ENCODE measurements at places on chromosomes 4 and X. TPM values are rescaled to one million over a fixed set of nuclear protein-coding genes. Genes with fewer than 3 reads are reported as not detected.

DNA sequence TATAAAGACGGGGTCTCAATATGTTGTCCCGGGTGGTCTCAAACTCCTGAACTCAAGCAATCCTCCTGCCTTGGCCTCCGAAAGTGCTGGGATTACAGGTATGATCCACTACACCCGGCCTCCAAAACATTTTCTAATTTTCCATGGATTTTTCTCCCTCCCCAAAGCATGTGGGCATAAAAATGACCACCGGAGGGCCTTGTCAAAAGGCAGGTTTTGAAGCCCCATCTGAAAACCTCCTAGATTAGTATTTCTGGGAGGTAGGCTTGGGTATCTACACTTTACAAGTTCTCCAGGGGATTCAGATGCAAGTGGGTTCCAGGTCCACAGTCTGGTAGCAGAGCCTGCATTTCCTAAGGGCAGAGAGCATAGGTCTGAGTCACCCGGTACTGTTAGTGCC is 1.4 kb upstream of the GPR173 start:
- H3K36me3 ChIP-seq = no peaks in the 10 kb centered on the region
- H3K4me3 ChIP-seq = no peak overlapping the region
- DNase-seq = no peak
- peaks cover 11% of the 10 kb centered on the region for H3K4me1 ChIP-seq
- no peak overlapping the region for H3K27ac ChIP-seq

DNA sequence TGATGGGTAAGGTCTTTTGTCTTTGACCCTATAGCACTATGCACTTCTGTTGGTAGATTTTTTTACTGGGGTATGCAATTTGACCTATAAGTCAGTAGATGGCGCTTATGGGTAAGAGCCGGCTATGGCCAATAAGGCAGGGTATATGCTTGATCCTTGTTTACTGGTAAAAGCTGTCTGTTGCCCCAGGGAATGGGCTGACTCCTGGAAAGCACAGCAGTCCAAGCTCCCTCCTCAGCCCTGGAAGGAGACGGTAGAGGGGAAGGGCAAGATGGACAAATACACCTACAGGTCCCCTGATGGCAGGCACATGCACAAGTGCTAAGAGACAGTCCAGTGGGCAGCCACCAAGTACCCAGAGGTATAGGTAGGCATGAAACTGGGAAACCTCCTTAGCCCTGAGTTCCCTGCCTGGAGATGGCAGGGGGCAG is 63.7 kb downstream of the ADAMTS3 start:
- H3K36me3 ChIP-seq = no peaks in the 10 kb centered on the region
- H3K27me3 ChIP-seq = no peaks in the 10 kb centered on the region
- DNase-seq = no peak
- no peaks in the 10 kb centered on the region for H3K4me1 ChIP-seq
- no peak overlapping the region for H3K4me3 ChIP-seq

DNA sequence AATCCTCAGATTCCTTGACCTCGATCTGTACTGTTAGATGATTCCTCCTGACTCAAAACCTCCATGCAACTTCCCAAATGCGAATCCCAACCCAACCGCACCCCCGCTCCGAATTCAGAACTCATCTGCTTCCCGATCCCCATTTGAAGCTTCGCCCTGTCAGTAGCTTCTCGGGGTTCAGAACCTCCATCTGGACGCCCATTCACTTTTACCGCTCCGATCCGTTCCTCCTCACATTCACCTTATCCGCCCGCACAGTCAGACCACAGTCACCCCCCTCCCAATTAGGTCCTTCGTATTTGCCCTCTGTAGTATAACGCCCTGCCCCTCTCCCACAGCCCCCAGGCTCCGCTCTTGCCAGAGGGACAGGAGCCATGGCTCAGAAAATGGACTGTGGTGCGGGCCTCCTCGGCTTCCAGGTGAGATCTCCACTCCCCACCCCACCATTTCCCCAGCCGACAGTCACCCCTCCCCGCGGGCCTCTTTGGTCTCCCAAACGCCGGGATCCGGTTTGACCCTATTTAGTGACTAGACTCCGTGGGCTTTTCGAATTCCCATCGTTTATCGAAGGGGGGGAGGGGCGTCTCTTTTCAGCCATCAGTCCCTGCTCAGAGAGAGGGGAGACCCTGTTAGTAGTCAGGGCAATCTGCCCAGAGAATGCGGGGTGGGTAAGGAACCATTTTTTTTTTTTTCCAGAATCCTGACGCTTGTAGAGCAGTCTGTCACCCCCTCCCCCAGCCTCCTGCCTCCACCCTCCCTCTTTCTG is 691 bp downstream of the MAGED1 start:
- peak overlapping the region; percentile 59 for H3K4me3 ChIP-seq
- peak overlapping the region; percentile 85 for H3K27ac ChIP-seq
- no peak for DNase-seq
- no peaks in the 10 kb centered on the region for H3K27me3 ChIP-seq
- peaks cover 14% of the 10 kb centered on the region for H3K36me3 ChIP-seq

DNA sequence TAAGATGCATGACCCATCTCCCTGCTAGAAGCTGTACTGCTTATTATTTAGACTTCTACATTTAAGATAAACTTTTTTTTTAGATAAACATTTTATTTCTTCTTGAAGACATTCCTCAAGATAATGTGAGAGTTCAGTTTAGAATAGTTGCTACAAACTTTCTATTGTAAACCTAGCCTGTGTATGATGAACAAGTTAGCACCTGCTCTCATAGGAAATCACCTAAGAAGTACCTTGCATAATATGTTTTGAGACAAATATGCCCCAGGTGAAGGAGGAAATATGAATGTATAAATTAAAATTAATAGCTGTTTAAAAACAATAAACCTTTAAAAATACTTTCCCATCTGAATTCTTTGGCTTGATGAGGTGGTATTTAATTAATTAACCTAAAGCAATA is 35.6 kb downstream of the RASGEF1B start:
- no peak for DNase-seq
- H3K4me3 ChIP-seq = no peak overlapping the region
- peaks cover 6% of the 10 kb centered on the region for H3K36me3 ChIP-seq
- no peaks in the 10 kb centered on the region for H3K27me3 ChIP-seq

DNA sequence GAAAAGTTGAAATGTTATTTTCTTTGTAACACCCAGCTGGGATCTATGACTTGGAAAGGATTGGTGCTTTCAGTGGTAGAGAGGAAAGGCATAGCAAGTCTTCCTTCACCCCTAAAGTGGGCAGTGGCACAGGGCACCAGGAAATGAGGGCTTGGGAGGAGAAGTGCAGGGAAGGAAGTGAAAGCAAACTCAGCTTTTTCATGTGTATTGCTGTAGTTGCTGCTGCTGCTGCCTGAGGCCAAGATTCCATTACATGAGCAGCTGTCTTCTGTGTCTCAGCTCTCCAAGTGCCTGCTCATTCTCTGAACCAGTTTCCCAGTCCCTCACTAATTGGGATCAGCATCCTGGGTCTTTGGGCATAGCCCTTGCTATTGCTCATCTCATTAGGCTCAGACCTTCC is 2.6 kb downstream of the HCCS start:
- no peak overlapping the region for H3K4me3 ChIP-seq
- H3K27me3 ChIP-seq = no peaks in the 10 kb centered on the region
- peaks cover 20% of the 10 kb centered on the region for H3K4me1 ChIP-seq
- H3K36me3 ChIP-seq = peaks cover 46% of the 10 kb centered on the region
- DNase-seq = no peak

DNA sequence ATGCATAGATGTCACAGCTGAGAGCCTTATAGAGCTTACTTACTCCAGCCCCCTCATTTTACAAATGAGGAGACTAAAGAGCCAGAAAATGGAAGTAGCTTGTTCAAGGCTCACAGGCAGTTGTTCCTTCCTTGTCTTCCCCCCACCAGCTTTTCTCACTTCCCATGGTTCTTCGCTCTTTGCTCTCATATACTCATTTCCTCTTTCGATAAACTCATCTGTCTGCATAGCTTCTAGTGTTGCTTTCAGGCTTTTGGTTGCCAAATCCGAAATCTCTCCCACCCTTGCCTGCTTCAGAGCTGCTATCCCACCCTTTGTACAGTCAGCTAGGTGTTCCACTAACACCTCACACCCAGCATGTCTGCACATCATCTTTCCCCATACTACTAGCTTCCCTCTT is 25.0 kb upstream of the GJB1 start:
- no peaks in the 10 kb centered on the region for H3K27me3 ChIP-seq
- no peaks in the 10 kb centered on the region for H3K4me1 ChIP-seq
- H3K36me3 ChIP-seq = no peaks in the 10 kb centered on the region
- DNase-seq = no peak
- H3K4me3 ChIP-seq = no peak overlapping the region

- H3K36me3 ChIP-seq = no peaks in the 10 kb centered on the region
- no peak overlapping the region for H3K4me3 ChIP-seq
- no peaks in the 10 kb centered on the region for H3K4me1 ChIP-seq
- H3K27ac ChIP-seq = no peak overlapping the region
Observed at GRCh38 chrX:96756491-96756890, 71.8 kb downstream of the DIAPH2 start.

DNA sequence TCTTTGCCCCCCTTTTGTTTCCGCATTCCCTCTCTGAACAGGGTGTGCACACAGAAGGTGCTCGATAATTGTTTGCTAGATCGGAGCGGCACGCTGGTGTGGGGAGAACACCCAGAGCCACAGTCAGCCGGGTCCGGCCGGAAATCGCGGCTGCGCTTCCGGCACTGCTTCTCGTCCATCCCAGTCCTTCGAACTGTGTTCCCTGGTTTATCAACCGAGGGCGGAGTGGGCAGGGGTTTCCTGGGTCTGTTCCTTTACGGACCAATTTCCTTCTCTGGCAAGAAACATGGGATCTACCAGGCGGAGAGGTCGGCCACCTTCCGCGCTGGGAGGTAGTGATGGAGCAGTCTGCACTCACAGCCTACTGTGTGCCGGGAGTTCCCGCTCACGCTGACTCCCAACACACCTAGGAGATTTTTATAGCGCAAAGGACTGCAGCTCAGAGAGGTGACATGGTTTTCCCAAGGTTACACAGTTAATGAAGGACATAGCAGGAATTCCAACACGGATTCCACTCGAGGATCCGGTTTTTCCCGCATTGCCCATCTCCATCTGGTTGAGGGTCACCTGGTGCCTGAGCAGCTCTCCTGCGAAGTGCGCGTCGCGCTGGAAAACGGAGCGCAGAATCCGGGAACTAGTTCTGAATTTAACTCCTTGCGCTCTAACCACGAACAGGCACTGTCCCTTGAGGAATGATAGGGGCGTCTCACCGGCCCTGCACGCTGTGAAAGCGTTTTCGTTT is 6.8 kb downstream of the MSX1 start:
- DNase-seq = no peak
- H3K27me3 ChIP-seq = peaks cover 100% of the 10 kb centered on the region
- H3K4me1 ChIP-seq = peaks cover 61% of the 10 kb centered on the region

DNA sequence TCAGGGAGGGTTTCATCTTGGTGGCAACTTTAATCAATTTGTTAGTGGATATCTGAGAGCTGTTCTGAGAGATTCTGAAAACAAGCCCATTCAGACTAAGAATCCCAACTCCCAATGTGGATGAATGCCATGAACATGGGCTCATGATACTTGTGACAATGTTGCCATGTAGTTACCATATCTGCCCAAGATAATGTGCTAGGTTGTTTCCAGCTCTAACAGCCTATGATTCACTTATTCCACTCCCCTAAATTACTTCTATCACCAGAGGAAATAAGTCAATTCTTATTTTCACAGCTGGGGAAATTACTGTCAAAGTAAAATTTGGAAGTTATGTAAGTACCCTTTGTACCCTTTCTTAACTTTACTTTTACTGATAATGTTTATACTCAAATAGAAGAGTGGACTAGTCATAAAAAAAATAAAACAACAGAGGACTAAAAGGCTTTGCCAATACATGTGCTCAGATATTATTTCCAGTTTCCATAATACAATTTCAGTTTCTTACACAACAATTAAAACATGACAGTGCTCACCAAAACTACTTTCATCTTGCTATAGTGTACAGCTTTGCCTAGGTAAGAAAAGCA is 1101.7 kb upstream of the INTU start:
- no peaks in the 10 kb centered on the region for H3K27me3 ChIP-seq
- no peaks in the 10 kb centered on the region for H3K36me3 ChIP-seq

DNA sequence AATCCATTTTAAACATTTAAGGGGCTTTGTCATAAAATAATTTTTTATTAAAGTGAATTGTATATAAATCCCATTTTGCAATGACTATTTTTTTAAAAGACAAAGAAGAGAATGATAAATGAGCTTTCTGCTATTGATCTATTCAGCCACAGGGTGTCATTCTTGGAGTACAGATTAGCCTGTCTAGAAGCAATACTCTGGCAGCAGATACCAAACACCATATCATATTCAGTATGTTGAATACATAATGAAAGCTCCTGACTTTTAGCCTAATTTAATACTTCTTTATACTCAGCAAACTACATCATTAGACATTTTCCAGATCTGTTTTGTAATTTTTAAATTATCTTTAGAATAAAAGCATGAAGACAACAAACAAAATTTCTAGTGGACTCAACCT is 496.3 kb downstream of the PDGFC start:
- H3K27me3 ChIP-seq = no peaks in the 10 kb centered on the region
- no peak for DNase-seq
- H3K4me3 ChIP-seq = no peak overlapping the region
- H3K4me1 ChIP-seq = no peaks in the 10 kb centered on the region

DNA sequence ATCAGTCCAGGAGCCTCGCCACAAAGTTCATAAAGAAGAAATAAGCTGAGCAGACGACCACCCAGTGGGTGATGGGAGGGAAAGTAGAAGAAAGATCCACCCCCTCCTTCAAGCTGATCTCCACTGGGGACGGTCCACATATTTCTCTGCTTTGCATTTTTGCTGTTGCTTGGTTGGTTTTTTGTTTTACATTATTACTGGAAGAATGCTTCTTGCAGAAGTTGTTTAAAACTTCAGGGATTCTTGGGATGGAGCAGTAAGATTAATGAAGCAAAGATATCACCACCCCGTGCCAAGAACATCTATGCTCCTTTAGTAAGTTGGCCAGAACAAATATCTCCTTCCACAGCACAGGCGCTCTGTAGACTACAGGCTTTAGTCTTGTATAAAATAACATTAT is 30.1 kb downstream of the LGI2 start:
- H3K4me1 ChIP-seq = peaks cover 68% of the 10 kb centered on the region
- no peaks in the 10 kb centered on the region for H3K36me3 ChIP-seq
- H3K4me3 ChIP-seq = no peak overlapping the region
- no peak for DNase-seq

- no peak overlapping the region for H3K27ac ChIP-seq
- H3K4me3 ChIP-seq = no peak overlapping the region
- H3K36me3 ChIP-seq = no peaks in the 10 kb centered on the region
- no peaks in the 10 kb centered on the region for H3K27me3 ChIP-seq
- H3K4me1 ChIP-seq = no peaks in the 10 kb centered on the region
- DNase-seq = no peak
Observed at GRCh38 chrX:7654316-7654715, 188.7 kb upstream of the VCX start.

The CRMP1 gene
- total RNA-seq = 1.2 TPM

The HPGD gene
- total RNA-seq = 20.0 TPM

The MAGEA12 gene
- not detected for total RNA-seq

The MAGEB2 gene
- not detected for total RNA-seq

The SMR3B gene
- total RNA-seq = not detected

The CCKAR gene
- 1.7 TPM for total RNA-seq

All from esophagus muscularis mucosa (tissue), 4 donors.